ENCODE measurements at places on chromosomes 3 and 15.

GRCh38 chr3:184540777-184541681 is 20.6 kb upstream of the EPHB3 start:
- peak; percentile 62 for DNase-seq

GRCh38 chr15:85671156-85671555 is 123.6 kb downstream of the KLHL25 start:
- no peak for DNase-seq

DNA sequence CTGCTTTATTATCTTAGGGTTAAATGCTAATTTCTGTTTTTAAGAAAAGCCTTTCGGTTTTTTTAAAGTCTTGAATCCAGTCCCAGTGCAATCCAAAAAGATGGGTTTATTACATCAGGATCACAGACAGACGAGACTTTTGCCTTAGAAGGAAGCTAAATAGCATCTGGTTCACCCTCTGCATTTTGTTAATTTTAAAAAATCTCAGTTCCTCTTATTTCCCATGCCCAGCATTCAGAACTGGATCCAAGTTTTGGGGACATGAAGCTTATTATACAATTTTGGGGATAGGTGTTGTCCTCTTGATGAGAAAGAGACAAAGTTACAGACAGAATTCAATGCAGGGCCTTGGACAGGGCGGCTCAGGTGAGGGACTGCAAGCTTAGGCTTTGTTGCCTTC is 181.5 kb upstream of the LYSMD4 start:
- no peak for DNase-seq

GRCh38 chr3:132847849-132848625 is 125.8 kb upstream of the NPHP3 start:
- no peak for DNase-seq

- DNase-seq = no peak
Measured at GRCh38 chr3:176579711-176580185, 617.5 kb downstream of the TBL1XR1 start.

- no peak for DNase-seq
Measured at GRCh38 chr3:181782306-181782954, 70.7 kb downstream of the SOX2 start.

DNA sequence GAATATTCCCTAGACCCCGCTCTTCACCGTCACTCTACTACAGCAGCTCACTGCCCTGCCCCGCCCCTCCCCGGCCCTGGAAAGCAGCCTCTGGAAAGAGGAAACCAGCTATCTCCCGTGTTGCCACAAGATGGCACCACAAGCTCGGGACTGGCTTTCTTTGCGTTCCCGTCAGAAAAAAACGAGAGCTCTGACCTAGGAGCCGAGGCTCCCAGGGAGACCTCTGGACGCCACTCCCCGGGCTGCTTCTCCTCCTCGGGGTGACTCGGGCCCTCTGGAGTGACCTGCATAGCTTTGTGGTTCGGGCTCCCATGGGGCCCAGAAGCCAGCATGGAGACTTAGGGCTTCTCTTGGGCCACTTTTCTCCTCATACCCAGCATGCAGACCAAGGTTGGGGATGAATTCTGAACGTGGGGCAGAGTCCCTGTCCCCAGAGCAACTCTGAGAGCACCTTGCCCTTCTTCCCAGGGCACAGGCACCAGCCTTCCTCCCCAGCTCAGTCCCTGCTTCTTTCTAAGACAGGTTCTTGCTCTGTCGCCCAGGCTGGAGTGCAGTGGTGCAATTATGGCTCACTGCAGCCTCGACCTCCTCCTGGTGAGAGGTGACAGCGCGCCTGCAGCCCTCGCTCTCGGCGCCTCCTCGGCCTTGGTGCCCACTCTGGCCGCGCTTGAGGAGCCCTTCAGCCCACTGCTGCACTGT is 19.0 kb downstream of the STOML1 start:
- peak; percentile 65 for DNase-seq

DNA sequence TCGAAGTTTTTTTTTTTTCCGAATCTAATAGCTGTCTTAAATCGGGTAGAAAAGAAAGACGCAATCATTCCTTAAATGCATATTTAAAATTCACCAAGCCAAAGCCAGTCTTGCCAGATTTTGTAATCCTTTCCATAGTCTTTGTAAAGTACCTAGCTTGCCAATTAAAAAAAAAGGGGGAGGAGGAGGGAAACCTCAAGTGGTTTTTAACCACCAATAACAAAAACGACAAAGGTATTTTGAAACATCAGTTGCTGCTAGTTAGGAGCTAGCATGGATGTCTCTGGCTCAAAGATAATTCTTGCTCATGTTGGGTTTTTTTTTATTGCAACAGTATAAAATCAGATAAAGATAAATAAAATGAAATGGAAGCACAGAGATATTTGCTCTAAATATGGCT is 187.9 kb downstream of the MECOM start:
- peak; percentile 44 for DNase-seq

DNA sequence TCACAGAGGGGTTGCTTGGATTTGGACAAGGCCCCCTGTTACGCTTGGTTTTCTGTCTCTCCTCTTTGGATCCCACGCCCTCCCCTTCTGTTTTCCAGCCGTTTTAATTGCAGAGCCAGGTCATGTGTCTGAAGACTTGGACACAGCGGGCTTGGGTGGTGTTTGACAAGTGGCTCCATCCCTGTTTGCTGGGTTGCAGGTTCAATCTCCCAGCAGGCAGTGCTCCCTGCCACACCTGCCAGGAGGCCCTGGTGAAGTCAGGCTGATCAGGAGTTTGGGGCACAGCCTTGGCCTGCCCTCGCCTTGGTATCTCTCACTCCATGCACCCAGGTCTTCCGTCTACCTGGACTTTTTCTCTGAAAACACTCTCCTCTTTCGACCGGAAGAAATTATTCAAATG is 59.0 kb downstream of the PLXNA1 start:
- no peak for DNase-seq

GRCh38 chr15:67101911-67102598 is 36.7 kb downstream of the SMAD3 start:
- no peak for DNase-seq

DNA sequence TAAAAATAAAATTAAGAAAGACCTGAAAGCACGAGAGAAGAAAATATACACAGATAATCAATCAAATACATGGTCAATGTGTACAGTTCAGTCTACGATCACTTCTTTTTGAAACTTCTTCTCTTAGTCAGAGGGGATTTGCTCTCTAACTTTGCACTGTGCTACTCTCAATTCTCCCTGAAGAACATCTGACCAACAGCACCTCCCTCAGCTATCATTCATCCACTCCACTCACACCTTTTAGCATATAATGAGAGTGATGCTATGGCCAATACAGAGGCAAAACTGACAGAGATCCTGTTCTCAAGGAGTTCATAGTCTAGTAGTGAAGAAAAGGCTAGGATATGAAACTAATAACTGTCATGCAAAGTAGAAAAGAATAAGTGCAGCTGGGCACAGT is 45.9 kb downstream of the P3H2 start:
- DNase-seq = no peak

DNA sequence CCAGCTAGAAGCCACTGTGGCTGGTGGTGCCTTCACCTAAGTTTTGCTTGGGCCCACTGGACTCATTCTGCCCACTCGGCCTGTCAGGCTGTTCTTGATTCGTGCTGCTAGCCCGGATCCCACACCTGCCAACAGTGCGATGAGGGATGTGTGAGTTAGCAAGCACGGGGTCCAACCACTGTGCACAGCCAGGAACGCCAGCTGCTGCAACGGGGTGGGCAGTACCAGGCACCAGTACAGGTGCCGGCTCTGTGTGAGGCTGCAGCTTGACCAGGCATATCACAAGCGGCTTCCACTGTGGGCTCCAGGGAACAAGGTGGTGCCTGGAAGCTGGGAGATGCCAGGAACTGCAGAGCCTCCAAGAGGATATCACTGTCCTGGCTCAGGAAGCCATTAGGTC is 481.2 kb downstream of the OTOL1 start:
- no peak for DNase-seq

- DNase-seq = no peak
Measured at GRCh38 chr3:15050405-15051092, 14.6 kb downstream of the MRPS25 start.

DNA sequence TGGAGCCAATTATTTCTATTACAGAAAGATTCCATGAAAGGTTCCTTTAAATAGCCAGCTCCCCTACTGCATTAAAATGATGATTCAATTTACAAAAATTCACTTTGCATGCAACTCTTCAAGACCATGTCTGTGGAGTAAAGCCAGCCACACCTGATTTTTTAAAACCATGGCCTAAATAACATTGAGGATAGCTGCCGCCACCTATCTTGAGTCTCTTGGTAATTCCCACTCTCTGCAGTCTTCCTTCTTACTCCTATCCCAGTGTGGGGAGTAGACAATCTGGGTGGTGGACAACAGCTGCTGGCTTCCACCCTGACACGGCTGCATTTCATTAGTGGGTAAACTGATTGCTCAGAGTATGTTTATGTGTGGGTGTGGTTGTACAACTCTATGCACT is 10.7 kb downstream of the LRTM1 start:
- DNase-seq = no peak

DNA sequence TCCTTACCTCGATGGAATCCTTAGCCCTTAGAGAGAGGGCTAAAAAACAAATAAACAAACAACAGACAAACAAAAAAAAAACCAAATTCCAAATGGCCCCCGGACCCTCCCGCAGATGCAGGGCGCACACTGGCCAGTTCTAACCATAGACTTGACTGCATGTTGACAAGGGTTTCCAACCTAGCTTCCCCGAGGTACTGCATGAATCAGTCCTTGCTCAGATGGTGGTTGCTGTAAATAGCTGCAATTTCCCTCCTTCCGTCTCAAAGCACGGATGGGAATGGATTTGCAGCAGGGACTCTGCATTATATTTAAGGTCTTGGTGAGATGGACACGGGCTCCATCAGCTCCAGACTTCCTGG is 162.8 kb downstream of the CD47 start:
- no peak for DNase-seq

DNA sequence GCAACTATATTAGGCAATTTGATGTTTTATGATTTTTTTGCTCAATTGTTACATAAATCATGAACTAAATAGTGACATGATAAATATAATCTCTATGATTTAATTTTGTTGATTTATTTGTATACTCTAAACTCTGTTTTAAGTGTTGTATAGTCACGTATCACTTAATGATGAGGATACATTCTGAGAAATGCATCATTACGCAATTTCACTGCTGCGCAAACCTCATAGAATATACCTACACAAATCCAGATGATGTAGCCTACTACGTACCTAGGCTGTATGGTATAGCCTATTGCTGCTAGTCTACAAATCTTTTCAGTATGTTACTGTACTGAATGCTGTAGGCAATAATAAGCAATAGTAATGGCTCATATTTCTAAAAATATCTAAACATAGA is 1029.8 kb downstream of the SI start:
- no peak for DNase-seq

DNA sequence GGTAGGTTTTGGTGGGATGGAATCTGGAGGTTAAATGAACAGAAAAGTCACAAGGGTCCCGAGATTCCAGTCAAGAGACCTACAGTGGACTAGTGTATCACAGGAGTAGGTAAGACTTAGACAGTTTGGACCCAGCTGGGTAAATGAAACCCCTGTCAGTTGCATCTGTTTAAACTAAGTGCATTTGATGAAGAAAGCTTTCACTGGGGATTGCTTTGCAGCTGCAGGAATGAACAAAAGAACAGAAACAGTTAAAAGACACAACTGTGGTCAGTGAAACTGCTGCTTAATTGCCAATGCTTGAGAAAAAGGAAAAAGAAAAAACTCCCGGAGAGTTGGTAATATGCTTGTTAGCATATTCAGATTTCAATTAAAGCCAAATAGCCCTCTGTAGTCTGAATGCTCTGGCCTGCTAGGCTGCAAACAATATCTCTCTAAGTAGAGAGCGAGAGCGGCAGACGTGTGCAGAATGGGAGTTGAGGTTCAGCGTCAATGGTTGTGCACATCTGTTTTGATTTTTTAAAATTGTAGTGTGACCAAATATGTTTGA is 37.1 kb downstream of the OXNAD1 start:
- no peak for DNase-seq

DNA sequence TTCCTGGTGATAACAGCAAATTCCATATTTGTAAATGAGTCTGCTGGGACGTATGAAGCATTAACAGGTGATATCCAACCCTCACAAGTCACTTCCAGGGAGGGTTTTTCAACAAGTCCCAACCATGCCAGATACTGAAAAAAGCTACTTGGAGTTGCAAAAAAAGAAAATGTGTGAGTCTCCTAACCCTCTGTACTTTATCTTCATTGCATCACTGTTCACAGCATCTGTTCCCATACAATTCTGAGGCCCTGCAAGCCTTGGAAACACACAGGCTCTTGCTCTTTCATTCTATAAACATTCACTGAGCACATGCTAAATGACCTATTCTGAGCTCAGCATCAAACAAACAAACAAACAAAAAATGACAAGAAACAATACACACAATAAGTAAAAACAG is 120.8 kb downstream of the RFTN1 start:
- no peak for DNase-seq

- no peak for DNase-seq
Measured at GRCh38 chr3:127208483-127209100, 15.7 kb downstream of the PRR23E start.

DNA sequence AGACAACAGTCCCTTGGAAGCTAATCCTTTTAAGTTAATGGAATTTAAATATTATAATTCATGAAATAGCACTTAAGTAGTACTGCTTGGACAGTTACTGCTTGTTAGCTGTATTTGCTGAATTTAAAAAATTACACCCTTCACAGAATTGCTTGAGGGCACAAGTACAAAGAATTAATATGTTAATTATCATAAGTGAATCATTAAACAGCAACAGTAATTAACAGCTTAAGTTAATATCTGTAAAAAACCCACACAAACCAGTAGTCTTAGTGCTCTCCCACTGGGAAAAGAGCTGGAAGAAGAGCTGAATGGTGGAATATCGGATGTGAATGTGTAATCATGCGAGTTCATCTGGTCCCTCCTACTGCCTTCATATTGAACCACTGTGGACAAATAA is 232.0 kb downstream of the CD47 start:
- DNase-seq = peak; percentile 42

DNA sequence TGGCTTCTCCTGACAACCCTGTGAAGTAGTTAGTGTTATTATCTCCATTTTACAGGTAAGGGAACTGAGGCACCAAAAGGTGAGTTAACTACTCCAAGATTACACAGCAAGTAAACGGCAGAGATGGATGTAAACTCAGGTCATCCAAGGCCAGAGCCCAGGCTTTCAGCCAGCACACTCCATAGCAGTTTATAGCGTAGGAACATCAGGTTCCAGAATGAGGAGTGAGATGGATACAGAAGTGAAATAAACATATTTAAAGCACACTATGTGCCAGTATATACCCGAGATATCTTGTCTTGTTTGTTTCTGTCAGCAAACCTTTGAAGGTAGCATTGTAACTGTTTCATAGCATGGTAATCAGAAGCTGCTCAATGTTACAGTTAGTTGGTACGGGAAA is 279.0 kb downstream of the OXSM start:
- DNase-seq = no peak

- no peak for DNase-seq
Measured at GRCh38 chr15:33994005-33994615, 25.8 kb downstream of the CHRM5 start.

DNA sequence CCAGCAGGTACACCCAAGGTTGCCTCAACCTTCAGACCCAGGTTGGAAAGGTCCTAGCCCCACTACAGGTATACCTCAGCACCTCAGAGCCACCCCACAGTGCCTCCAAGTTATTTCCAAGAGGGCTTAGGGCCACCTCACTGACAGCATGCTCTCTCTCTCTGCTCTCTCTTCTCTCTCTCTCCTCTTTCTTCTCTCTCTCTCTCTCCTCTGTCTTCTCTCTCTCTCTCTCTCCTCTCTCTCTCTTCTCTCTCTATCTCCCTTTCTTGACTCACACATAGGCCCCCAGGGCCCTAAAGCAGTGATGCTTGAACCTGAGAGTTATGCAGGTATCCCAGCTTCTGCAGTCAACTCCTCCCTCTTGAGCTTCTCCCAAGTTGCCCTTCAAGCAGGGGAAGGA is 4.2 kb downstream of the CAV3 start:
- no peak for DNase-seq

All from NCI-H1417 treated with DMSO at 0.1 percent for 48 hours (cell line).